ENCODE measurements at places on chromosomes 3 and 15.
A peak's percentile ranks its signal among the peaks of the same experiment; 100 is the strongest.

DNA sequence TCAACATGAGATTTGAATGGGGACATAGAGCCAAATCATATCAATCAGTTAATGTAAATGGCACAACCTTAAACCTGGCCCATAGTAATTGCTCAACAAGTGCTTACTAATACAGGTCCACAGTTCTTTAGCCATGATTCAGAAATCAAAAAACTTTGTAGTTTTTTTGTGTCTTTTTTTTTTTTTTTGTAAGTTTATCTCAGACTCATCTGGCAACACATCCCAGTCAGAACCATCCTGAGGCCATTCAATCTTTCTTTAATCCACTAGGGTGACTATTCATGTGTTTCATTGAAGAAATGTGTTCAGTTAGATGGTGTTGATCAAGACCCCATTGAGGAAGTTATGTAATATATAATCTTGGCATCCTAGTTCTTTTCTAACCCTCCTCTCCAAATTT lies 65.4 kb downstream of the ABI3BP start:
- no peak for DNase-seq

- no peak for DNase-seq
Observed at GRCh38 chr3:1007866-1008265, 85.0 kb upstream of the CNTN6 start.

GRCh38 chr15:84951736-84952135 lies 29.9 kb upstream of the PDE8A start:
- no peak for DNase-seq

DNA sequence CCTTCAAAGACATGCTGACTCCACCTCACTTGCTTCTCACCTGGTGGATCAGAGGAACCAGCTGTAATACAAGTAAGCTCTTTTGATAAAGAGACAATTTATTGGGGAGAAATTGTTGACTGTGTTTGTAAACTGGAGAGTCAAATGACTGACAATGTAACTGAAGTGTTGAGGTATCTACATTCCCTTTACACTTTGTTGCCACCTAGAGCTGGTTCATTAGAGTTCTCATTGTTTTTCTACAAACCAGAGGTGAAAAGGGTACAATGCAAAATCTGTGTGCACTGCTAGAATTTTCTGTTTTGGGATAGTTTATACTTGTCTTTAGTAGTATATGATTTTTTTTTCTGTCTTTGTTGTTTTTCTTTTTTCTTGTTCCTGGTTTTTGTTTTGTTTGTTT lies 8.7 kb upstream of the LRRC58 start:
- DNase-seq = no peak

GRCh38 chr3:48662753-48663488 lies at the start of gene CELSR3:
TSS of gene CELSR3 (minus strand) at chr3:48662886. CDS start at chr3:48662634, 252 bp downstream.
- peak; percentile 88 for DNase-seq

DNA sequence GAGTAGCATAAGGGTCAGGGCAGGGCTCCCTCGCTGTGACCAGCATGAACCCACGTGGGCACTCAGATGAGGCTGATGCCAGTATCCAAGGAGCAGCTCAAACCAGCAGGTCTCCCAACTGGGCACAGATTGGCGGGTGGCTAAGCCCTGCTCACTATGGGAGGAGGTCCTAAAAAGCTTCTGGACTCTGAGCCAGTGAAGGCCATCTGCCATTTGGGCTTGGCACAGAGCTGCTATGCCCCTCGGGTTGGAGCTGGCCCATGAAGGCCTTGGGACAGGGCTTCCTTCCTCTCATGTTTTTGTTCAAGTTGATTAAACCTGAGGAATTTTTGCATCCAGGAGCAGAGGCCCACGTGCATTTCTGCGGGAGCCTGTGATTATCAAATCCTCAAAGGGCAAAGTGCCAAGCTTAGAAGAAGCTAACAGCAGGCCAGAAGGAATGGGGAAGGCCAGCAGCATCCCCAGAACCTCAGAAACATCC lies 4.3 kb upstream of the STRA6 start:
- DNase-seq = no peak

- DNase-seq = no peak
Observed at GRCh38 chr15:95958382-95958781, 372.1 kb upstream of the NR2F2 start.

DNA sequence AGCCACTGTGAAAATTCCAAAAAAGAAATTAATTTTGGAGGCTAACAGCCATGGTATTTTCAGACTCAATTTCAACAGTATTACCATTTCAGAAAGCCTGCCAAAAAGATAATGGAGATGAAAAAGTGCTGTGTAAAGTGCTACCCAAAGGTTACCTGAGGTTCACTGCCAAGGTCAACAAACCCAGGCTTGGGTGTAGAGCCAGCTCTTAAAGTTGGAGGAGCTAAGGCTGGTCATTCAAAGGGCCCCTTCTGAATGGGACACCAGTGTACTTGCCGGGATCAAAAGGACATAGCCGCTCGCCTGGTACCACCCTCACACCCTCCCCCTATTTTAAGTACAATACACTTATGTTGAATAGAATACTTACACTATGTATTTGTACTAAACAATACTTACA lies 64.5 kb downstream of the ETV5 start:
- no peak for DNase-seq

- DNase-seq = no peak
Observed at GRCh38 chr3:95613993-95614392, 1200.4 kb upstream of the EPHA6 start.

GRCh38 chr3:66038726-66039589 lies at the start of gene MAGI1:
TSS of gene MAGI1 (minus strand) at chr3:66038918. CDS start at chr3:66038308, 610 bp downstream.
- DNase-seq = peak; percentile 96

DNA sequence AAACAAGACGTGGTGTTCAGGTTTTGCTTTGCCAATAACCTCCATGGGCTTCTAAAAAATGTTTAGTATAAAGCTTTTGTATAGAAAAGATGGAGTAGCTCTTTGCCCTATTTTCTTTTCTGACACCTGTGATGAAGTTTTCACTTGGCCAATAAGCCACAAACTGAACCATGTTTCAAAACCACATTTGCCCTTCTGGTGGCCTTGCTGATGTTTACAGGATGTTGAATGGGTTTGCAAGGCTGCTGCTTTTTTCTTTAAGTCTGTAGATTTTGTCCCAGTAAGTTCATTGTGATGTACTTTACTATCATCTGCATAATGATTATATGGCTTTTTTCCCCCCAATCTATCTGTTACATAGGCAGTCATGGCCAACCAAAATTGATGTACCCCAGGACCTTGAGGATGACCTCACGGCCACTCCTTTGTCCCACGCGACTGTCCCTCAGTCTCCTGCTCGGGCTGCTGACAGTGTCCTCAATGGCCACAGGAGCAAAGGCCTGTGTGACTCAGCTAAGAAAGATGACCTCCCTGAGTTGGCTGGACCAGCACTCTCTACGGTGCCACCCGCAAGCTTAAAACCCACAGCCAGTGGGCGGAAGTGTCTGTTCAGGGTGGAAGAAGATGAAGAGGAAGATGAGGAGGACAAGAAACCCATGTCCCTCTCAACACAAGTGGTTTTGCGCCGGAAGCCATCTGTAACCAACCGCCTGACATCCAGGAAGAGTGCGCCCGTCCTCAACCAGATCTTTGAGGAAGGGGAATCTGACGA lies 60.8 kb downstream of the SNRK start:
- no peak for DNase-seq

DNA sequence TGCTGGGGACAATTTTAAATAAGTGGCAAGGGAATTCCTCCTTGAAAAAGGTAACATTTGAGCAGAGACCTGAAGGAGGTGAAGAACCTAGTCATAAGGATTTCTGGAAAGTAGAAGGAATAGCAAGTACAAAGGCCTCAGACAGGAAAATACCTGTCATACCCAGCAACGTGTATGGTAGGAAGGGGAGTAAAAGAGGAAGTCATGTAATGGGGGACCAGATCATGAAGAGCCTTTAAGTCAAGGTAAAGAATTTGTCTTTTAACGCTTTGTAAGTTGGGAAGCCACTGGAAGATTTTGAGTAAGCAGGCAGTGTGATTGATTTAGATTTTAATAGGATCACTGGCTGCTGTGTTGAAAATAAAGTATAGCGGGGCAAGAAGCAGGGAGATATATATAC lies 43.4 kb upstream of the FAH start:
- DNase-seq = no peak

DNA sequence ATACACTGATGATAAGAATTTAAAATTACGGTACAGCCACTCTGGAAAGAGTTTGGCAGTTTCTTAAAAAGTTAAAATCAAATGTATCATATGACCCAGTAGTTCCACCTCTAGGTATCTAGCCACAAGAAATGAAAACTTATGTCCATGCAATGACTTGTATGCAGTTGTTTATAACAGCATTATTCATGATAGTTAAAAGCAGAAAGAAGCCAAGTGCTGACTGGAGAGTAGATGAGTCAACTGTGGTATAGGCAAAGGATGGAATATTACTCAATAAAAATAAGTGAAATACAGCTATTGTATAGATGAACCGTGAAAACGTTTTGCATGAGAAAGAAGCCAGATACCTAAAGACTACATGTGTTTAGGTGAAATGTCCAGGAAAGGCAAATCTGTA lies 14.8 kb downstream of the GPR87 start:
- no peak for DNase-seq

DNA sequence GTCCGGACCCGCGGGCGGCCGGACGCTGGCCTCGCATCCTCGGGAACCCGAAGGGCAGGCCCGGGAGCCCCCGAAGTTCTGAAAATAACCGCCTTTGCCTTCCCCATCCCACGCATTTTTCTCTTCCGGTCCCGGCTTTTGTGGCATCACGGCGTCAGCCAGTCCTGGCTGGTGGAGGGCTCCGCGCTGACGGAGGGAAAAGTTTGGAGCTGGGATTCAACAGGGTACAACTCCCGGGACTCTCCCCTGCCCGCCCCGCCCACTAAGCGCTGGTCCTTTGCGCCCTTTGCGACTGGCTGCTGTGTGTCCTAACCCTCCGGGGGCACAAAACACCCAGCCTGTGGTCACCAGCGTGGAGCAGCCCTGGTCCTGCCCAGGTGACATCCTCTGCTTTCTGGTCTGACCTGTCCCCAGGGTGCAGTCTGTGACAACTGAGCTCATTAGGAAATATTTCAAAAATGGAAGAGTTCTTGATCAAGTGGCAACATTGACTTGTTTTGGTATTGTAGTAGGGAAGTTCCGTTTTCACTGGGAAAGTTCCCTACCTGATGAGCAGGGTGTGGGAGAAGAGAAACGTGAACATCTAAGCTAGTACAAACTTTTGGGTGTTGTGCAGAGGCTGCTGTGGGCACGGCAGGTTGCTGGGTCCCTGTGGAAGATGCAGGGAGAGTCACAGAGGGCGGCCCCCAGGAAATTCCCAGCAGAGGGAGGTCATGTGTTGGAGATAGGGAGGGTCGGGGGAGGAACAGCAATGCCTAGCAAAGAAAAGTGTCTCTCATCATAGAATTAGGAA lies 775 bp downstream of the ARNT2 start:
- DNase-seq = peak; percentile 77

- no peak for DNase-seq
Observed at GRCh38 chr15:25780479-25781255, 82.5 kb downstream of the ATP10A start.

DNA sequence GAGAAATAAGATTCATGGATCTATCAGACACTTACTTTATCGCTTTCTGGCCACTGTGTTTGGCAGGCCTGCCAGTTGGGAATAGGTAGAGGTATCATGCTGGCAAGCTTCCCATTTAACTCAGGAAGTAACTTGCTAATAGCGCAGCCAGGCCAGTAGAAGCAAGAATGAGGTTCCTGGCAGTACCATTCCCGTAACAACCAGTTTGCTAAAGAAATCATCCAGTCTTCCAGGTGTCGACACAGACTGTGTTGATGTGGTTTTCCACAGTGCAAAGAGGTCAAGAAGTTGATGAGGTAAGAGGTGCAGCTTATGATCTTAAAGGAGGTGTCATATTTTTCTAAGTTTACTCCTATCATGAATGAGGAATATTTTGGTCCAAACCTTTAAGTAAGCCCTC lies 46.2 kb downstream of the DPH6 start:
- no peak for DNase-seq

DNA sequence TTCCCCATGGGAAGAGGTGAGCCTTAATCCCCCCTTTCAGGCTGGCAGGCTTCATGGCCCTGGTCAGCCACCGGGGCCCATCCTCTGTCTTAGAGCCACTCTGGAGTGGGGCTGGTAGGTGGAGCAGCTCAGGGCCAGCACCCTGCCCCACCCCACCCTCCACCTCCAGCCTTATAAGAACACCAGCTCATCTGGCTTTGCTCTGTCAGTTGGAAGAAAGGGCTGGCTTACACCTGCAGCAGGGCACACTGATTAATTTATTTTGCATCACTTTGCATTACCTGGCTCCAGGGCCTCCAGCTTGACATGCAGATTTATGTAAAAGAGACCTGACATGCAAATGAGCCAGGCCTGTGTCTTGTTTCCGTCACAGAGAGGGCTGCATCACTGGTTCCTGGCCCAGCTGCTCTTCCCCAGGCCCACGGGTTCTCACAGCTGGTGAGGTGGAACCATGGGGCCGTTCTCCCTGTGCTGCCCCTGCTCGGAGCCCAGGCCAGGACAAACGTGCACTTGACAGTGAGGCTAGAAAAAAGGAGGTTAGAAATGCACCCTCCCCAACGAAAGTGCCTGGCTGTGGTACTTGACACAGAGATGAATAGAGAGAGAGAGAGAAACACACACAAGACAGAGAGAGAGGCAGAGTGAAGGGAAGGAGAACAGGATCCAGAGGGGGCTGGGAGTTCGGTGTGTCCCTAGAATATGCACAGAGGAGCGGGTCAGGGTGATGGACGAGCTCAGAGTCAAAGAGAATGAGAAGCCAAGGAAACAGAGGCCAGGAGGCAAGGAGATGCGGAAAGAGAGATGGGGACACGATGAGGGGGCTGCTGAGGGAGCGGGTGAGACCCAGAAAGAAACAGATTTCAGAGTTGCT lies 44.5 kb upstream of the MAGEF1 start:
- no peak for DNase-seq

GRCh38 chr15:70235347-70235746 lies 137.6 kb upstream of the TLE3 start:
- DNase-seq = no peak

DNA sequence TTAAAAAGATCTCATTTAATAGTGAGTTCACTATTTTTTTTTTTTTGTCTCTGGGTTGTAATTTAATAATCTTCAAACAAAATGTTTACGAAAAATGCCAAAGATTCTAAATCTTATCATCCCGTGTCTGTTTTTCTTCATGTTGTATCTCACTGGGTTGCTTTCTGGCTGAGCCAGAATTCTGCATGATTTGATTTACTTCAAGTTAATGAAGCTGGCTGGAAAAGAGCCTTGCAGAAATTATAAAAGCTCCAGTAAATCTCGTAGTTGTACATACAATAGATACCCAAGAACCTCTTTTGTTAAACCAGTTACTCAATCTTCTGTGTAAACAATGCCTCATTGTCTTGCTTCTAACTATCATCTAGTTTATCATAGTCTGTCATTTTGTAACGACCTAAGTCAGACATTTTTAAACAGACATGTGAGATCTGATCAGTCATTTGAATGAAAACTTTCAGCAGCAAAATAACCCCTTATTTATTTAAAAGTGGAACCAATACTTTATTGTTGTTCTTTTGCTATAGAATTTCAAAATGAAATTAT lies 249.0 kb downstream of the MCTP2 start:
- DNase-seq = no peak

Data from putamen (tissue), 1 donor.